ENCODE measurements at places on chromosomes 3 and 15. TPM values are rescaled to one million over a fixed set of nuclear protein-coding genes. Genes with fewer than 3 reads are reported as not detected.

GPR87 gene
- total RNA-seq: not detected

SLCO2A1 gene
- 2.2 TPM for total RNA-seq

COL8A1 gene
- 1.3 TPM for total RNA-seq

CLDN18 gene
- 3.1 TPM for total RNA-seq

Data from testis (tissue), 5 donors.